ENCODE measurements at places on chromosomes 2 and 18.

- DNase-seq = no peak
Measured at GRCh38 chr2:237298151-237299118, 115.5 kb downstream of the COL6A3 start.

GRCh38 chr2:10473121-10473756 lies 25.1 kb upstream of the ODC1 start:
- no peak for DNase-seq

DNA sequence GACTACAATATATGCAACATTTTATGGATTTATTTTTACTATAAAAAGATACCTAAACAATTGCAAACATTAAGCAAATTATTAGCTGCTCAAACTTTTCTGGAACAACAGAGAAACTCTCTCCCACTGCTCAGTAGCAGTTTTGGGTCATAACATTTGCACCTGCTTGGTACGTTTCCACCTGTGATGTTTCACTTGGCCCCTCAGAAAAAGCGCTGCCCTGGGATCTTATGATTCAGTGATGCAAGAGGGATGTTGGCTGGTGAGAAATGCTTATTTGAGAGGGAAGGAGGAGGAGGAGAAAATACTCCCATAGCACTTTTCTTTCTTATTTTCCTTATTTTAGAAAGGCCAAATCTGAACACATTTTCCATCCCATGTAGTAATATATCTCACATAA lies 9.2 kb downstream of the IRS1 start:
- DNase-seq = no peak

DNA sequence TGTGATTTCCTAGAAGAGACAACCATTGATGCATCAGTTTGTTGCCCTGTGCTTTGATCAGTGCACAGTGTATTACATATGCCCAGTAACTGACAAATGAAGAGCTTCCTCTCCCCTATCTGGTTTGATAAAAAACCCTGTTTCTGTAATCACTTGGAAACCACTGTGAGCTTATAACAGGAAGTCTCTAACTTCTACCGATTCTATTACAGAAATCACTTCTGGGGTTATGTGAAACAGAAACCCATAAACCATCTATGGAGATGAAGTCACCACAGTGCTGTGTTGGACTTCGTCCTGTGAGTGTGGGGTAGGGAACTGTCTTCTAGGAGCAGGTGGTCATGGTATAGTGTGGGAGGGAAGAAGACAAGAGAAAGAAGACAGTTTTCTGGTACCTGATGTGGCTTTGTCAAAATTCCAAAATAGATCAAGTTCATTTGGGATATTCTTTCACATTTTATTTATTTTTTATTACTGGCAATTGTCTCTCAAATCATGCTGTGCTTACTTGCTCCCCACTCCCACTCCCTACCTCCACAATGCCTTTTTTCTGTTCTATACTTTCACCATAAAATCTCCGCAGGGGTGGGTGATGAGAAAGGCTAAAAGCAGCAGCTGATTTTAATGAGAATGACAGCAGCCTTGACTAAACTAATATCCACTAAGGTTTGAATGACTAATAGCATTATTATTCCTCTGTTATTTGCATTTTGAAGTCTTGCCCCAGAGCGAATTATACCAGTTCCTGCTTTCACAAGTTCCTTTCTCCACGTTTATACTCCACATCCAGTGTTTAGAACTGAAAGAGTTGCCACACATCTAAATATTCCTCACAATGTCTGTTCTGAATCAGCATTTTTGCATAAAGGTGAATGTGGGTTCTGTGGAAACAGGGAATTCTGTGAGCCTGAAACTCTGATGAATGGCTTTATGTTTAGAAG lies 41.7 kb upstream of the RND3 start:
- no peak for DNase-seq

GRCh38 chr2:38201784-38202183 lies 125.8 kb upstream of the CYP1B1 start:
- no peak for DNase-seq

DNA sequence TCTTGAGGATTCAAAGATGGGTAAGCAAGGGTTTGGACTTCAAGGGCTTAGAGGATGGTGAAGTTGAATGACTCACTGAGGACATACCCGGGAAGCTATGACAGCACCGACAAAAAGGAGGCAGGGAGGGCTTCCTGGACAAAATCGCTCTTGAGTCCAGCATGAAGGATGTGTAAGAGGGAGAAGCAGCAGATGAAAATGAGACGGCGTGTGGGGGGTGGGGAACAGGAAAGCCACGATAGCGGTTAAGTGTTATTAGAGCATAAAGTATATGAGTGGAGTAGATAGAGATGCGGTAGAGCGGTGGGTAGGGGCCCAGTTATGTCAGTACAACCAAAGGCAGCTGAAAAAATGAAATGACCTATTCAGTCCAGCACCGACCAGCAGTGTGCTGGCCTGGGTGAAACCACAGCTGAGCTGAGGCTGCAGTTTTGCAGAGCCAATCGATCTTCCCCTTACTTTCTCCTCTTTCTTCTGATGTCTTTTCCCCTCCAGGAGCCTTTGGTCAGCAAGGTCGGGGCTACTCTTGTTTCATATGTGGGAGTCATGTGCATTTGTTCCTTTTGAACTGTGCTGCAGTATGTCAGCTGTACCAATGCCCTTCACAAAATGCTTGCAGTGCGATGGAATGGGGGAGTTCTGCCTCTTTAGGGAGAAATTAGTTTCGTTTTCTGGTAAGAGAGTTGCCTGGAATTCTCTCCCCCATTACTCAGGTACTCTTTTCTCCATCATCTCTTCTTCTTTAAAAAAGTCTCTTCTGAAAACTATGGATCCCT lies 2.0 kb upstream of the THUMPD2 start:
- no peak for DNase-seq

DNA sequence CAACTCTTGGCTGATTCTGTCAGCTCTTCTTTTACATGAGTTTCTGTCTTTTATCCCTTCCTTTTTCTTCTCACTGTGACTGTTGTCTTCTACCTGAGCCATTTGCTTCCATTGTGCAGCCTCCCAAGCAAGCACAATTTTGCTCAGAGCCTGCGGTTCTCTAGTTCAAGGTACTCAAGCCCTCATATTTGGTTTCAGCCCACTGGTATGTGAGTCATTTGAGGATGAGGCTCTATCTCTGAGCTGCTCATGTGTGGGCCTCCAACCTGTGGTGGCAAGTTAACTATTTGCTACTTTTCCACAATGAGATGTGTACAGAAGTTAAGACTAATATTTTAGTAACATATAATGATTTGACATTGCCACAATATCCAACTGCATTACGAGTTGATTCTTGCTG lies 183.0 kb downstream of the PHLPP1 start:
- no peak for DNase-seq

GRCh38 chr2:197278799-197279763 lies 31.5 kb downstream of the ANKRD44 start:
- no peak for DNase-seq

DNA sequence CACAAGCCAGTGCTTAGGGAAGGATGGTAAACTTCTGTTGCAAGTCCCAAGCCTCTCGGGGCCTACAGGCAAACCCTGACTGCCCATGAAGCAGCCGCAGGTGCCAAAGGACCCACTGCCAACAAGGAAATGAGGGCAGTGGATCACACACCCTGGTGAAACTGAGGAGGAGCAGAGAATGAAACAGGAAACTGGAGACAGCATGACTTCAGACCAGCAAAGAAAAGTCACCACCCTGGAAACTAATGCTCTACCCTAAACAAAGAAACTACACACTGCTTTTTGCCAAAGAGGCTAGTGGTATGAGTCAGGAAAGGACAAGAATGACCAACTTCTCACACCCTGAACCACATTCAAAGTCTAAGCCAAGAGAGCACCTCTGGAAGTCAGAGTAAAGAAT lies 97.2 kb downstream of the MYO5B start:
- DNase-seq = no peak

GRCh38 chr2:68193144-68193543 lies 35.5 kb downstream of the PNO1 start:
- no peak for DNase-seq

DNA sequence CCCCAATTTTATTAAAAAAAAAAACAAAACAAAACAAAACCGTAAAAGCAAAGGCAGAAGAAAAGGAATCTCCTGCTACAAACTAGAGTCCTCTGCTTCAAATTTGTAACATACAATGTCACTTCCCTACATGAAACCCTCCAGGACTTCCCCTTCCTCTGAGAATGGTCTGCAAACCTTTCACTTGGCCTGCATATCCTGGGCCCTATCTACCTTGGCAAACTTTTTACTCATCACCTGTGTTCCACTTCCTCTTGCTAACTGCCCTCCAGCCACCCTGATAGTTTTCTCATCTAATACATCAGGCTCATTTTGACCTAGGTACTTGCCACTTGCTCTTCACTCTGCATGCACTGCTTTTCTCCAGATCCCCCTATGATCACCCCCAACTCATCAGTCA lies 255.5 kb downstream of the ETAA1 start:
- DNase-seq = no peak

DNA sequence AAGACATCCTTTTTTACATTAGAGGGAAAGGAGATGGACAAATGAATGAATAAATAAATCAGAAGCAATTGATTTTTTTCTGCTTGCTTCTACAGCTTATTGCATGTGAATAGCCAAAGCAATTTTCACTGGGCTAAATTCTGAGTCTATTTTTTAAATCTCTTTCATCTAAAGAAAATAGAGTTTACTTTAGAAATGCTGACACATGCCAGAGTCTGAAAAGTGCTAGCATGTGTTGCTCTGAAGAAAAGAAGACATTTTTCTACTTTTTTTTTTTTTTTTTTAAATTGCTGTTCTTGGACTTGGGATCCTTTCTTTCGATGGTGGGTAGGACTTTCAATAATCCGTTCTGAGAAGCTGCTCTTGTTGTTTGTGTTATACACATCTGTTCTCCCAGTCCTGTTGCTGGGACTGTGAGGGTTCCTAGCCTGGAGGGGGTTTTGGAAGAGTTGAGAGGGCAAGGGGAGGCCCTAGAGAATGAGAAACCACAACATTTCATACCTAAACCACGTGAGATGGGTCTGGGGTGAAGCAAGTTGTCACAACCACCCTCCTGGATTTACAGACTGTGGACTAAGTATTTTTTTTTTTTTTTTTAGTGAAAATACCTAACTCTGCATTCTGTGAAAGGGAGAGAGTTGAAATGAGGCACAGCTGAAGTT lies 193.5 kb downstream of the PRKCE start:
- DNase-seq = no peak

DNA sequence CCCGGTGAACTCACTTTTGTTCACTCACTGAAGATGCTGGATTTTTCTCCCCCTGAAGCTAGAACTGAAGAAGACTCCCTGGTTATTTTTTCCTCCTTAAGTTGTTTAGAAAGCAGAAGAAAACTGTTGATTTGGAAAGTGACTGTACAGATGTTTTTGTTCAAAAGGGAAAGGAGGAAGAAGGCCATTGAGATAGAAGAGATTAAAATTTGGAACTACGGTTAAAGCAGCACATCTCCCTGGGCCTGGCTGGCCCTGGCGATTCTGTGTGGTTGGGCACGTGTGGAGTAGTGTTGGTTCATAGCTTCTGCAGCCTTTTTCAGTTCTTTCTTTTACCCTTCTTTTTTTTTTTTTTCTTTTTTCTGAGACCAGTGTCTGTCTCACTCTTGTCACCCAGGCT lies 109.2 kb downstream of the MAP4K4 start:
- DNase-seq = no peak

- no peak for DNase-seq
Measured at GRCh38 chr2:233468741-233469110, 97.9 kb downstream of the USP40 start.

DNA sequence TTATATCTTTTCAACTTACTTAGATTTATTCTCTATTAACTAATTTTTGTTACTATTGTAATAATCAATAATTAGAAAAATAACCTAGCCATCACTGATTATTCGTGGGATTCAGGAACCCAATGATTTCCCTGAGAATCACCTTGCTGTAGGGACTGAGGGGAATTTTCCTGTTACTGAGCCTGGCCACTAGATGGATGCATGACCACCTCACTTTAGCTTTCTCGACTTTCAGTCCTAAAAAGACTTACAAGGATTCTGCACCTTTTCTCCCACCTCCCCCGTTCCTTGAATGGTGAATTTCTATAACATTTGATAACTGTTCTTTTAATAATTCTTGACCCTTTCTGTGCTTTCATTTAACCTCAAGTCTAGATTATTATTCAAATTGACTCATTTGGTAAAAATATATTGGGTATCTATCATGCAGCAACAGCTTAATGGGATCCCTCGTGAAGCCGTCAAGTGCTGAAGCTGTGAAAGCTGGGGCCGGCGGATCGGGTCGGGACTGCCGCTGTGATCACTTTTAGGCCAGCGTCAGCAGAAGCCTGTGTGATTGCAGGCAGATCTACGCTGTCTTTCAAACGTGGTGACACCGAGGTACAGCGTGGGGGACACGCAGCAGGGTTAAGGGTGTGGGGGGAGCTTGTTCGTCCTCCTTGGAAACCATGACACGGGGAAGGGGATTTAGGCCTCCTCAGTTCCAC lies 38.8 kb upstream of the TMEM18 start:
- no peak for DNase-seq

DNA sequence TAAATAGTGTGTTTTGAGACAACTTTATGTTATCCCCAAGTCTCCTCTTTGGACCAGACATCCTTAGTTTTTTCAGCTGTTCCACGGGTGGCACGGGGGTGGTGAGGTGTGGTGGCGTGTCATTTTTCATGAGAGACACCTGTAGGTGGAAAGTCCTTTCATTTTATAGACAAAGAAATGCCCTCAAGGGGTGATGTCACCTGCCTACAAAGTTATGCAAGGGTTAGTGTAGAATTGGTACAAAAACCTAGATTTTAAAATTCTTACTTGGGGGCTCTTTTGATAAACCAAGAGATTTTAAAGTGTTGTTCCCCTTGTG lies 15.3 kb downstream of the CTDP1 start:
- no peak for DNase-seq

DNA sequence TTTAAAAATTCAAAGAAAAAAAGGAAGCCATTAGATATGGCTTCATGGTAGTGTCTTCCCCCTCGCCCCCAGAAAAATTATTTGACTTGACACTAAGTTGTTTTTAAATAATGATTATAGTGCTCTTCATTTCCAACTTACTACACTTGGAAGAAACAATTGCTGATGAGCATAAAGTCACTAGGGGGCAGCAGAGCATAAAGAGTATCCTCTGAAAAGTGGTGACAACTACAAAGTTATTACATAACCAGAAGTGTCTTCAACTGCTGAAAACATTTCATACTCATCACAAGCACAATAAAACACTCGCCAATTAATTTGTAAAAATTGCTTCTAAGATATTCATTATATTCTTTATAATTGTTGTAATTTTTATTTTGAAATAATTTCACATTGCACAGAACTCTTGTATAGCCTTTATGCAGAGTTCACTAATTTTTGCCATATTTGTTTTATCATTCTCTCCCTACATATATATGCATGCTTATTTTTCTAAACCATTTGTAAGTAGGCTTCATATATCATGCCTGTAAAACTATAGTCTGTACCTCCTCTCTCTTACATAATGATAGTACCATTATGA lies 54.9 kb downstream of the EXOC6B start:
- DNase-seq = peak; percentile 70

- no peak for DNase-seq
Measured at GRCh38 chr18:13791181-13791580, 32.8 kb upstream of the MC5R start.

Measured in effector memory CD8-positive, alpha-beta T cell (primary cell).